ENCODE measurements at places on chromosomes 3 and 15.

GRCh38 chr3:2526926-2527325 lies 428.3 kb downstream of the CNTN4 start:
- no peak for DNase-seq

- DNase-seq, result no peak
Measured at GRCh38 chr3:41193794-41194539, 5.3 kb upstream of the CTNNB1 start.

DNA sequence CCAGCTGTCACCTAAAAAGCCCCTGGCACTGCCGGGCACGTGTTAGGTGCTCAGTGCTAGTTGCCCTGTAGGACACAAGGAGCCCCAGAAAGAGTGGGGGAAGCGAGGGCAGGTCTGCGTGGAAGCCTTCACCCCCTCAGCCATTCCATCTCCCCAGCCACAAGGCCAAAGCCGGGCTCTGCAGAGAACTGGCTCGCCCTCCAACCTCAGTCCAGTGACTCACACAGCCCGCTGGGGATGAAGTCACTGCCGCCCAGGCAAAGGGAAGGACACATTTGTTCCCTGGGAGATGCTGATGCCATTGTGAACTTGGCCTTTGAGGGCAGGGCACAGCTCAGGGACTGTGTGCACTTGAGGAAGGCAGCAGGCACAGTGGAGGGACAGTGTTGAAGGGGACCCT lies 48.1 kb downstream of the IQSEC1 start:
- DNase-seq, result peak; percentile 24

DNA sequence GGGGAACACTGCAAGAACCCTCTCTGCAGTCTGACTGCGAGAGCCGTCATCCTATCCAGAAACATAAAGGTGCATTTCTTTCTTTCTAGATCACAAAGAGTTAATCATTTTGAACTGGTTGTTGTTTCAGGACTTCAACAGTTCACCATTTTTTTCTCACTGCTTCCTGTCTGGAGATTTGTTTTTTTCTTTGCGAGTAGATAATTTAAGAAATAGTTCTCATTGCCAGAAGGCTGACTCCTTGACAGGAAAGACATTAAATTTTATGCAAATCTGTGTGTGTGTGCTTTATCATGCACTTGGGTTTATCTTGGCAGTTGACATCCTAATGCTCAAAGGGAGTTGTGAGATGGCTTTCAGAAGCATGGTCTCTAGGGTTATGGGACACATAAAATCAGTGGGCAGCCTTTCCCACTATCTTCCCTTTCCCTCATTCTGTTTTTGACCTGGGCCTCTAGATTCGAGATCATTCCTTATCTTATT lies 123.5 kb upstream of the TBL1XR1 start:
- DNase-seq, result no peak

DNA sequence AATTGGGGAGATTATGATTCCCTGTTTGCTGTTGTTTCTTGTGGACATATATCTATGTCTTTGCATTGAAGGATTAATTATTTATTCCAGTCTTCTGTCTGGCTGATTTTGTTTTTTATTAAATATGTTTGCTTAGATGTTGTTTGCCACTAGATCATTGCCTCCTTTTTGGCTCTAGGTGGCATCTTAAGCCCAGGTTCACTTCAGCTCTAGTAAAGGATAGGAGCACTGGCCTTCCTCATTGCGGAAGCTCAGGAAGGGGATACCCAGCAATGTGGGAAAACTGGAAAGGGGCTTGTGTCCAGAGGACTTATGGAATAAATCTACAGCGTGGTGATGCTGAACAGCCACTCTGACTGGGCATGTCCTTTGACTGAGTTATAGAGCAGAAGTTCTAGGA lies 821.6 kb downstream of the PDCD6IP start:
- DNase-seq, result no peak

- DNase-seq, result peak; percentile 87
Measured at GRCh38 chr15:33278816-33279612, 31.8 kb upstream of the RYR3 start.

DNA sequence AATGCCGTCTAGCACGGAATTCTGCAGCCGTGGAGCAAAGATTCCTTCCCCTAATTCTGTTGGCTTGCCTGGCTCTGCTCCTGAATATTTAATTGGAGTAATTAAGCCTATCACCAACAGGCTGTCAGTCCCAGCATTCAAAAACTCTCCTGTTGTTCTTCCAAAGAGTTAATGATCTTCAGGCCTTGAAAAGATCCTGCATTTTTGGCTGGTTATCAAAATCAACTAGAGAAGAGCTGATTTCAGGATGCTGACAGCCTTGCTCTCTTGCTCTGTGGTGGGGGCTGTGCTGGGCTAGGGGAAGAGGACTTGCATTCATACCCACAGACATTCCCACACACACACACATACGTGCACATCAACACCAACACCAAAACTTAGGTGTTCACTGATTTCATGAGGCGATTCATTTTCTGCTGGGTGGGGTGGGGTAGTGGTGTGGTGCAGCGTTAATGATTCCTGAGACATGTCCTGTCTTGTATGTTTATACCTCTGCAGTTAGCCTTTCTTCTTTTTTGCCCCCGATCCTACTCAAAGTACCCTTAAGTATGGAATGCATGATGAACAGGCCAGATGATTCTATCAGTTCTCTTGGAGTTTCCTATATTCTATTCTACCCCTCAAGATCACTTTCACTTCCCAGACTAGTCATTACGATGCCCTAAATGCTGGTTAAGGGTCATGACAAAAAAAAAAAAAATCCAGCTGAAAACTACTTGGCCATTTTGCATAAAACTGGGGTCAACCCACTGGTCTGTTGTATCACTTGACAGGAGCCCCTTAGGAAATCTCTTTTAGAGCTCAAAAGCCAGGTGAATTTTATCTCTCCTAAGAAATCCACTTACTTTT lies 42.3 kb downstream of the CPN2 start:
- DNase-seq, result no peak

All from astrocyte of the cerebellum (primary cell).